ENCODE measurements at places on chromosomes 13 and 19.

- DNase-seq: no peak
Observed at GRCh38 chr19:5434970-5435641, 20.1 kb upstream of the ZNRF4 start.

- DNase-seq: no peak
Observed at GRCh38 chr13:73146707-73147106, 87.9 kb downstream of the KLF5 start.

DNA sequence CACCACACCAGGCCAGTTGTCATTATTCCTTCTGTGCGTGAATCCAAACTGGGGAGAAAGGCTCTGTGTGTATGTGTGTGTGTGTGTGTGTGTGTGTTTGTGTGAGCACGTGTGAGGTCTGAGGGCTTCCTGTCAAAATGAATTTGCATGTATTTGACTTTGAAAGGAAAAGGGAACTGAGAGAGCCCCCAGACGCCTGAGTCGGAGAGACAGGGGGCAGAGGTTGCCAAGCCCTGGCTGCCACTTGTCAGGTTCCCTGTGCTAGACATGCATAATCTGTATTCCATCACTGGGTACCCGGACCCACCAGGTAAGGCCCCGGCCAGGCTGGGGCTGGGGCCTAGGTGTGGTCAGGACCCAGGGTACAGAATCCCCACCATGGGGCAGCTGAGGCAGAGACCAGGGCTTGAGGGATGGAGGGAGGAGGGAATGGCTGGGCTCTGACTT, at the start of gene CLEC17A:
Gene CLEC17A (plus strand): TSS at position 191 of the 447 bp plus-strand sequence. CDS start 77 bp downstream, at position 268.
- no peak for DNase-seq

- no peak for DNase-seq
Observed at GRCh38 chr19:21328406-21328805, 804 bp downstream of the ZNF708 start.

DNA sequence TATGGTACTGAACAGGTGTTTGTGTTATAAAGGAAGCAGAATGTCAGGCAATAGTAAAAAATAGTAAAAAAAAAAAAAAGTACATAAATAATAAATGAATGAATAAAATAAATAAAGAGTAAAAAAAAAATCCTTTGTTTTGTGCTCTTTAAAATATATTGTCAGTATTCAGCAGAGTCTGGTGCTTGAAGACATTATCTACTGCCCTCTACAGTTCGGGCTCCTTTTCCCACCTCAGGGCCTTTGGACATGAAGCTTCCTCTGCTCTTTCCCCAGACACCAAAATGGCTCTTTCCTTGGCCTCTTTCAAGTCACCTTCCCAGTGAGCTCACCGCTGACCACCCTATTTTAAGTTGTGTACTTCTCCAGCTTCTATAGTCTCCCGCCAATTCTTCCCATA, 137.5 kb downstream of the TNFRSF19 start:
- DNase-seq: no peak

GRCh38 chr13:48930918-48931317, 44.8 kb upstream of the FNDC3A start:
- no peak for DNase-seq

- no peak for DNase-seq
Observed at GRCh38 chr19:1068009-1069001, 1.3 kb downstream of the ARHGAP45 start.

DNA sequence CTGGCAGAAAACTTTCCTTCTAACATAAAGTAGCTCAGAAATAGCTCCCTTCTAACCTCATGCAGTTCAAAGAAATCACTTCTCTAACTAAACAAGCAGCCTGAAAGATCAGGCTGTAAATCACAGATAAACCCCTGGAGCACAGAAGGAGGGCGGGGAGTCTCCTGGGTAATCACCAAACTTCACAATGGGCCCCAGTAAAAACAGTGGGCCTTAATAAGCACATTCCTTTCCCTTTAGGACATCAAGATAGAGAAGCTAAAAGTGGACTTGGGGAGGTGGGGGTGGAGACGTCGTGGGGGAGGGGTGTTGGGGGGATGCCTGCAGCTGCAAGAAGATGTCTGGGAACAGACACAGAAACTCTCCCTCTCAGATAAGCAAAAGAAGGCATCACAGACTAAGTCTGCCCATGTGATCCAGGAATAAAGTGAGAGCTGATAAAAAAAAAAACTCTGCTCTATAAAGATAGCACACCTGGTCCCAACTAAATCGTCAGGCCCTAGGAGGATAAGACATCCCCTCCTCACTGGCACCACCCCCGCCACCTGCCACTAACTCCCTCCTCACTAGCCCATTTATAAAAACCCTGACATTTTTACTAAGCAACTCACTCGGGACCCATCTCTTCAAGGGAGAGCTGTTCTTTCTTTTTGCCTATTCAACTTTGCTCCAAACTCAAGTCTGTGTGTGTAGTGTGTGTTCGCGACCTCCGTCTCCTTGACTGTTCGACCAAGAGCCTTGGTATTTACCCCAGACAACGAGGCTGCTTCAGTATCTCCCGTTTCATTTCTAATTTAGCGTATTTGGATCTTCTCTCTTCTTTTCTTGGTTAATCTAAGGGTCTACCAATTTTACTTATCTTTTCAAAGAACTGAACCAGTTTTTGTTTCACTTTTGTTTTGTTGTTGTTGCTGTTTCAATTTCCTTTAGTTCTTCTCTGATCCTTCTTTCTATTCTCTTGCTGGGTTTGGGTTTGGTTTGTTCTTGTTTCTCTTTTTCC, 31.7 kb downstream of the DNAJC15 start:
- DNase-seq: no peak

GRCh38 chr13:29160862-29161261, 340.7 kb downstream of the MTUS2 start:
- no peak for DNase-seq

DNA sequence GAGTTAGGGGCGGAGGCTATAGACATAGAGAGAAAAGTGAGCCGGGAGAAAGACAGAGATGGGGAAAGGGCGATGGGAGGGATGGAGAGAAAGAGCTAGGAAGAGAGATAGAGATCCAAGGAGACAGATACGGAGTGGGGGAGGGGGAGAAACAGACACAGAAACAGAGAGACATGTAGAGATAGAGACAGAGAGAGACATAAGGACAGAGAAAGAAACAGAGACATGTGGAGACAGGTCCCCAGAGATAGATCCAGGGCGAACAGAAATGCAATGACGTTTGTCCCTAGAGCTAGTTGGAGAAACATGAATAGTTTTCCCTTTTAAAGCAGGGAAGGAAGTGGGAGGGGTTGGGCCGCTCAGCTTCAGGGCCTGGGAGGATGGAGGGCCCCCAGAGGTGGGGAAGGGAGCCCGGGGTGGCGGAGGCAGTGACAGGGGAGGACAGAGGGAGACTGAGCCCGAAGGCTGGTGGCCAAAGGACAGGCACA, 4.6 kb downstream of the PPP1R14A start:
- DNase-seq: peak; percentile 68

GRCh38 chr13:20159646-20160305, 1.1 kb downstream of the GJA3 start:
- no peak for DNase-seq

GRCh38 chr13:68550330-68550729, 1320.2 kb upstream of the PCDH9 start:
- no peak for DNase-seq

DNA sequence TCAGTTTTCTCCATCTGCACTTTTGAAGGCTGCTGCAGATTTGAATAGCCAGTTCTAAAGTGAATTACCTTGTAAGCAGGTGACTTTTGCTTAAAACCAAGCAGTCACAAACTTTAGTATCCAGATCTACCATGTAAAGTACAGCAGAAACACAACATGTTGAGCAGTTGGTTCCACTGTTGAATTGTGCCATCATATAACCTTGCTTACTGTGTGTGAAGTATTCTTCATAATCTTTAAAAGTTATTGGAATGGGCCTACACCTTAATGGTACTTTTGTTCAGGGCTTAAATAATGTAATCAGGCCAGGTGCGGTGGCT, 23.2 kb upstream of the MTUS2 start:
- DNase-seq: no peak

DNA sequence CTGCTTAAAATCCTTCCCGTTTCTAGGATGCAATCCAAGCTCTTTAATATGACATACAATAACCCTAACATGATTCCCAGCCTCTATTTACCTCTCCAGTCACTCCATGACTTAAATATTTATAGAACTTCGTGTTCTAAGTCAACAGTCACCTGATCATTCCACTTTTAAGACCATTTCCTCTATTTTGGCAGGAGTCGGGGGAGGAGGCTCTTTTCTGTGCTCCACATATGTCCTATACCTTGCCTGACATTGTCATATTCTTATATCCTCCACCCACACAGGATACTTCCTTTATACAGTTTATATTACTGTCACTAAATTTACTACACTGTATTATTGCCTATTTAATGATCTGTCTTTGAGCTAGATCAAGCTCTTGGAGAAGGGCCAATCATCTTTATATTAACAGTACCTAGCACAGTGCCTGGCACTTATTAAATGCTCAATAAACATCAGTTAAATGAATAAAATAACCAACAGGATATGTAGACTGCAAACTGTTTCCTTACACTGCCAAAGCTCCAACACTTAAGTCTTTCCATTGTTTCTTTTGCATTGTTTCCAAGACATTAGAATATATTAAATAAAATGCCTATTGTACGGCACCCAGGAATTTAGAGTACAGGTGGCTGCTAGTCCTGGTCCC, 2.7 kb downstream of the ARGLU1 start:
- no peak for DNase-seq

GRCh38 chr19:48283908-48284307, 14.0 kb downstream of the ZNF114 start:
- DNase-seq: no peak

DNA sequence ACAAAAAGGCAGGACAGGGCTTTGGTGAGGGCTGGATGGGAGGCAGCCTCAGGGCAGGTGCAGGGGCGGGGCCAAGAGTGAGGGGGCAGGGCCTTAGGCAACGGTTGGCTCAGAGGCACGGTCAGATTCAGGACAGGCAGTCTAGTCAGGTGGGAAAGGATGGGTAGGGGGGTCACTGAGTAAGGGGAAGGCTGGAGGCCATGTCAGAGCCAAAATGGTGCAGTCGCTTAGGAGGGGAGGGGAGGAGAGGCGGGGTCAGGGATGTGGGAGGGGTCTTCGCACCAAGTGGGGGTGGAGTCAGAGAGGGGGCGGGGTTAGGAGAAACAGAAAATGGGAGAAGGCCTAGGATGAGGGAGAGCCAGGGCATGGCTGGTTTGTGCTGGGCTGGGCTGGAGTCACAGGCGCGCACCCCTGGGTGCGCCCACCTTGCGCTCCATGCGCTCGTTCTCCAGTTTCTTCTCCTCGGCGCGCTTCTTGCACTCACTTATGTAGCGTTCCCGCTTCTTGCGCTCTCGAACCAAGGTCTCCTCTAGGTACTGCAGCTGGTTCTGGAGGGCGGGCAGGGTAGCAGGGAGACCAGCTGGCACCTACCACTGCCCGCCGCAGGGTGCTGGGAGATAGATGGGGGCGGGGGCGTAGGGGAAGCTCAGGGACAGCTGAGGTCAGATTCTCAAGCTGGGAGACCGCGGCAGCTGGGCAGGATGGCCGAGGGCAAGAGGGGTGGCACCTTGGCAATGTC, 6.8 kb upstream of the RGL3 start:
- no peak for DNase-seq

Data from ureter (tissue), 1 donor.